ENCODE measurements at places on chromosomes 3 and 15.

- H3K27me3 ChIP-seq = no peaks in the 10 kb centered on the region
- H3K4me3 ChIP-seq = no peak overlapping the region
- no peak for DNase-seq
- no peaks in the 10 kb centered on the region for H3K36me3 ChIP-seq
- no peak overlapping the region for H3K27ac ChIP-seq
These were observed 136.0 kb downstream of the KCNMB2 start for GRCh38 chr3:178672275-178672674.

GRCh38 chr3:177646749-177647148 lies 449.5 kb upstream of the TBL1XR1 start:
- no peaks in the 10 kb centered on the region for H3K36me3 ChIP-seq
- peak overlapping the region; percentile 34 for H3K27ac ChIP-seq
- peaks cover 22% of the 10 kb centered on the region for H3K4me1 ChIP-seq
- no peaks in the 10 kb centered on the region for H3K27me3 ChIP-seq
- H3K4me3 ChIP-seq = no peak overlapping the region

DNA sequence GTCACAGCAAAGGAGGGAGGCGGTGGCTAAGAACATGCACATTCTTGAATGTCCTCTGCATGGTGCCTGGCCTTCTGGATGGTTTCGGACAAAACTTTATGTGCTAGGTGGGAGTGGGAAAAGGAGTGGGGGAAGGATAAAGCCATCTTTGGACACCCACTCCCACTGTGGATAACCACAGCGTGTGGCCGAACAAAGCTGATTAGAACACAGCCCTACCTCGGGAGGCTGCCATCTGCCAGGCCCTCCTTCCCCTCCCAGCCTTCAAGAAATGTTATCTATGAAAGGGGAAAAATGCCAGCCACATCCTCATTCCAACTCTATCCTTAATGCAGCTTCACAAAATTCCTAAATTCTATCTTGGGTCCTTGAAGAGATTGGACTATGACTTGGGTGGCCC lies 18.8 kb downstream of the AMOTL2 start:
- H3K36me3 ChIP-seq = peaks cover 36% of the 10 kb centered on the region
- no peaks in the 10 kb centered on the region for H3K27me3 ChIP-seq
- H3K27ac ChIP-seq = peak overlapping the region; percentile 17
- H3K4me3 ChIP-seq = no peak overlapping the region
- DNase-seq = no peak
- peaks cover 78% of the 10 kb centered on the region for H3K4me1 ChIP-seq

DNA sequence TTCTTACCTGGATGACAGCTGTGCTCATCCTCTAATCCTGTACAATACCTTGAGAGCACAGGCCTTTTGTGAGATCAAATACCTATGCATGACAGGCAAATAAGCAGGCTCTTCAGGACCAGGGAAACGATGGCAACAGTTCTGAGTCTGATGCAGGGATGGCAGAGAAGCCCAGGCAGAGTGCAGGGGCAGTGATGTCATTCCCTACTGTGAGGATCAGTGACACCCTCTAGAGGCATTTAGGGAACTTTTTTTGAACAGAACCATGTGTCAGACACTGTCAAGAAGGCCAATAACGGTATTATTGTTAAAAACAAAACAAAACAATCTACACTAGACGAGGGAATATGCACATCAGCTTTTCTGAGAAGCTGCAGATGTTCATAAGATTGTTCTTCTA lies 314.8 kb upstream of the CTDSPL start:
- DNase-seq = no peak
- peaks cover 7% of the 10 kb centered on the region for H3K4me1 ChIP-seq
- no peaks in the 10 kb centered on the region for H3K36me3 ChIP-seq
- H3K27me3 ChIP-seq = no peaks in the 10 kb centered on the region

DNA sequence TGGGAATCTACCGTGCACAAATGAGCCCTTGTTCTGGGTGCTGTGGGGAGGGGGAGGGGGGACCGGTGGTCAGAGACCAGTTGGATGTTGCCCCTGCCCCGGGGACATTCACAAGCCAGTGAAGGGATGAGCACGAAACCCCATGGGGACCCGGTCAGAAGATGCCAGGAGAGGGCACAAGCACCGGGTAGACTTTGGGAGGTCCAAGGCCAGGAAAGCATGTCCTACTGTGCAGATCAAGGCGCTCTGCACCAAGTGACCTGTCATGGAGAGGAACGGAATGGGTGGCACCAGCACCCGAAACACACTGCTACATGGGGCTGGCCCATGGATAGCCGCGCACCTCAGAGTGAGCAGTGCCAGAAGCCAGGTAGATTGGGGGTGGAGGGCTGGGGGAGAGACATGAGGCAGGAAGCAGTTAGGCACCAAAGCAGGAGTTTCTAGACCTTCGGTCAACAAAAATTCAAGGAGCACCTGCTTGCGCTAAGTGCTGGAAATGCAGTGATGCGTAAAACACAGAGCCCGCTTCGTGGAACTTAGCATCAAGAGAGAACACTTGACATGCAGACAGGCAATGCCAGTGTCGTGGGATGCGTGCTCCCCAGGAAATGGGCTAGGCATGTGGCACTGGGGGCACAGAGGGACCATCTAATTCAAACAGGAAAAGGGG lies 99.1 kb downstream of the CPN2 start:
- peaks cover 23% of the 10 kb centered on the region for H3K4me1 ChIP-seq
- no peak overlapping the region for H3K27ac ChIP-seq
- DNase-seq = no peak

DNA sequence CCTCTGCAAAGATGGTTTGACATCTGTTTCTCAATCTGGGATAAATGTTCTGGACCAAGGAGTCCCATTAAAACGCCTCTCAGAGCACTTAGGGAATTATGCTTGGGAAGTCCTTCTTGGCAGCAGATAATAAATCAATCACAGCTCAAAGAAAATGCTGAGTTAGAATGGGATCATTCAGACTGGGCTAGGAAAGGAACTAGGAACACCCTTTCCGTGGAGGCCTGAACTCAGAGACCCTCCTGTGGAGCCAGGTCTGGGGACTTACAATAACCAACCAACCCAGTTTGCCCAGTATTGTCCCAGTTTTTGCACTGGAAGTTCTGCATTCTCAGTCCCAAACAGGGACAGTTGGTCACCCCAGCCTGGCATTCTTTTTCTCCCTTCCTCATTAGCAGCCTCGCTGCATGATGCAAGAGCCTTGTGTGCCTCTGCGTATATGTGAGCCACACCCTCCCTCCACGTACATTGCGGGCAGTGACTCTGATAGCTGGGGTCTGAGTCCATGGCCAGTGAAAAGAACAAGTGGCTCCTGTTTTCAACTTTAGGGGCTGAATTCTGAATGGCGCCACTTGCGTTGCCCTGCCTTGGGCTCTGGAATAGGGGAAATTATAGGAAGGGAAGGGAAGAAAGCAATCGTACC lies 88.7 kb downstream of the SEMA5B start:
- peaks cover 26% of the 10 kb centered on the region for H3K4me1 ChIP-seq
- no peak overlapping the region for H3K27ac ChIP-seq
- no peaks in the 10 kb centered on the region for H3K36me3 ChIP-seq
- no peak for DNase-seq
- H3K4me3 ChIP-seq = no peak overlapping the region
- no peaks in the 10 kb centered on the region for H3K27me3 ChIP-seq

GRCh38 chr3:182920515-182921084 lies 59.7 kb downstream of the DCUN1D1 start:
- peaks cover 4% of the 10 kb centered on the region for H3K4me1 ChIP-seq
- no peak overlapping the region for H3K4me3 ChIP-seq
- H3K27ac ChIP-seq = no peak overlapping the region
- no peaks in the 10 kb centered on the region for H3K27me3 ChIP-seq

DNA sequence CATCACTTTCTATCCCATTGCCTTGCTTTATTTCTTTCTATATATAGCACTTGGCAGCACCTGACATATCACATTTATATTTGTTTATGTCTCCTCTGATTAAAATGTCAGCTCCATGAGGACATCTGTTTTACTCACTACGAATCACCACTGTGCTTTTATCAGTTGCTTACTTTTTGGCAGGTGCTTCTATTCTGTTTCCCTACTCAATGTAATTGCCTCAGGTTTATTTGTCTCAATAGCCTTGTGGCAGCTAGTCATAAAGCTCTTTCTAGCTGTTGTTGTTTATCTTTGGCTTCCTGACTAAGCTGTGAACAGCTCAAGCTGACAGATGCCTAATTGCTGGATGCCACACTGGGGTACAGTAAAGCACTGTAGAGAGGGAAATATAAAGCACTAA lies 85.5 kb downstream of the VPS13C start:
- H3K36me3 ChIP-seq = peaks cover 53% of the 10 kb centered on the region
- no peaks in the 10 kb centered on the region for H3K4me1 ChIP-seq
- H3K27ac ChIP-seq = no peak overlapping the region
- H3K4me3 ChIP-seq = no peak overlapping the region
- DNase-seq = no peak

GRCh38 chr3:123816673-123817207 lies 67.4 kb downstream of the MYLK start:
- DNase-seq = no peak
- no peaks in the 10 kb centered on the region for H3K36me3 ChIP-seq
- H3K27ac ChIP-seq = no peak overlapping the region
- H3K4me1 ChIP-seq = peaks cover 6% of the 10 kb centered on the region
- no peaks in the 10 kb centered on the region for H3K27me3 ChIP-seq

DNA sequence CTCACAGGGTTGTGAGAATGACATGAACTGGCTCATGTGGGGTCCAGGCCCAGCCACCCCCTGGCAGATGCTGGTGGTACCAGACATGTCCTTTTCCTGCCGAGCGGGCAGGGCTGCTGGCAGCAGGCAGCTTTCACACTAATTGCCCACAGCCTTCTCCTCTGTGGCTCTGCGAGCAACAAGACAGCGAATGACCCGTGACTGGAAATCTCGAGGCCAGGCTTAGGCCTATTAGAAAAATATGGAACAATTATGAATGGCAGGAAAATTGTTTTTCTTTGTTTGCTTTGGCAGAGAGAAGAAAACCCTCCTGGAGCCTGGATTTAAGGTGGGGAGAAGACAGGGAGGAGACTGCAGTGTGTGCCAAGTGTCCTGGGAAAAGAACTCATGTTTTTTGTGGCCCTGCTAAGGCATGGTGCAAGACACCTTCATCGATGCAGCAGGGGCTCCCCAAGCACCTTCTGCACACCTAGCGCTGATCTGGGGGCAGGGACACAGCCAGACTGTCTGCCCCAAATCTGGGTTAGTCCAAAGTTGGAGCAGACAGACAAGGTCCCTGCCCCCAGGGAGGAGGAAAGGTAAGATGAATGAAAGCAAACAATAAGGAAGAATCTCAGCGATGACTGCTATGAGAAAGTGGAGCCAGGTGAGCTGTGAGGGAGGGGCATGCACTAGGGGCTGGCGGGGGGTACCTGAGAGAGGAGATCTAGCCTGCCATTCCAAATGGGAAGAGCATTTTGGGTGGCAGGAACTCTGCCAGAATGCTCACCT lies 193.8 kb upstream of the TLE3 start:
- no peak overlapping the region for H3K27ac ChIP-seq
- no peak for DNase-seq
- no peaks in the 10 kb centered on the region for H3K36me3 ChIP-seq

DNA sequence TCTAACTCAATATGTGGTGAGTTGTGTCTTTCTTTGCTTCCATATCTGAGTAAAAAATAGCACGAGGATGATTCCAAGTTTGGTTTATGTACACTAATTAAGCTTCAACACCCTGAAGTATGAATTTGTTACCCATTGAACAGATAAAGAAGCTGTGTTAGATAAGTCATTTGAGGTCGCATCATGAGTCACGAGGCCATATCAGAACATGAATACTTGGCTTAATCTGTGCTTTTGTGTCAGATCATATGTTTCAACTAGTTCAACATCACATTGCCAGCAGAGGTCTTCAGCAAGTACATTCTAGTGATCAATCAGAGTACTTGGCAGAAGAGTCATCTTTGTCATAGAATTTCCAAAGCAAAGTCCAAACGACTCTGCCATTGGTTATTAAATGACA lies 26.3 kb upstream of the MITF start:
- H3K4me1 ChIP-seq = no peaks in the 10 kb centered on the region
- no peak for DNase-seq
- H3K36me3 ChIP-seq = no peaks in the 10 kb centered on the region
- no peaks in the 10 kb centered on the region for H3K27me3 ChIP-seq
- no peak overlapping the region for H3K4me3 ChIP-seq

GRCh38 chr3:117892431-117892841 lies 1142.2 kb downstream of the IGSF11 start:
- no peaks in the 10 kb centered on the region for H3K4me1 ChIP-seq
- no peak overlapping the region for H3K4me3 ChIP-seq
- no peaks in the 10 kb centered on the region for H3K36me3 ChIP-seq
- no peak for DNase-seq

- no peak overlapping the region for H3K27ac ChIP-seq
- no peaks in the 10 kb centered on the region for H3K27me3 ChIP-seq
- H3K4me1 ChIP-seq = peaks cover 3% of the 10 kb centered on the region
- peaks cover 18% of the 10 kb centered on the region for H3K36me3 ChIP-seq
These were observed 205.7 kb downstream of the XXYLT1 start for GRCh38 chr3:195065142-195065863.

DNA sequence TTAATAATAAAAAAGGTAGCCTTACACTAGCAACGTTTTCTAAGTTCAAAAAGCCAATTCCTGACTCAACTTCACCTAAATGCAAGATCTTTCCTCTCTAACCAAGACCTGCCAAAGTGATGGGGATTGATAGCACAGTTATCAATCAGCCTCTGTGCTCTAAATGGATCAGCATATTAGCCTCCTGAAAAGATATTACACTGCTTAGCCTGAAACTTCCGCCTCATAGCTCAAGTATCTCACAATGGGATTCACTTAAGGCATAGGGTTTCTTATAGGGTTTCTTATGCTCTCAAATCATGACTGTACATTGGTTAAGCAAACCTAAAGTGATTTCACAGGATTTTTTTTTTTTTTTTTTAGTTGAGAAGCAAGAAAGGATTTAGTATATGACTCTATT lies 436 bp upstream of the SLC9A9 start:
- H3K4me1 ChIP-seq = peaks cover 54% of the 10 kb centered on the region
- DNase-seq = no peak
- H3K4me3 ChIP-seq = no peak overlapping the region
- no peaks in the 10 kb centered on the region for H3K36me3 ChIP-seq
- H3K27ac ChIP-seq = peak overlapping the region; percentile 84

DNA sequence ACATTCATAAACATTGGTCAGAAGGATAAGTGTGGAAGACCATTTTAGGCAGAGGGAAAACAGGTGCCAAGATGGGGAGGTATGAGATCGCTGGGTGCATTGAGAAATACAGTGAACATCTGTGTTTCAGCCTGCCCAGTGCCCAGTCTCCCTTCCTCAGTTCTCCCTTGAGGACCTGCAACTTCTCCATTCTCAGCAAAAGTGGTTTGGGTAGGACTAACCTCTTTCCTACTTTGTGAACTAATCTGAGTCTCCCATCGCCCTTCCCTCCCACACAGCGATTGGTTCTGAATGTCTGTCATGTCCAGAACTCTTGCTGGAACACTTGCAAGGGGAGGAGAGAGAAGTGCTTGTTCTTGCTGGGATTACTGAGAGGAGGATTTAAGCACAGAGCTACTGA lies 10.9 kb upstream of the CCNL1 start:
- H3K27ac ChIP-seq = no peak overlapping the region
- H3K4me1 ChIP-seq = peaks cover 11% of the 10 kb centered on the region
- H3K27me3 ChIP-seq = no peaks in the 10 kb centered on the region

- peaks cover 14% of the 10 kb centered on the region for H3K27me3 ChIP-seq
- no peak overlapping the region for H3K4me3 ChIP-seq
- no peaks in the 10 kb centered on the region for H3K4me1 ChIP-seq
- DNase-seq = no peak
- H3K27ac ChIP-seq = no peak overlapping the region
- no peaks in the 10 kb centered on the region for H3K36me3 ChIP-seq
These were observed 444.7 kb downstream of the MAGI1 start for GRCh38 chr3:65593780-65594752.
